ENCODE measurements at places on chromosomes 3 and 15.

DNA sequence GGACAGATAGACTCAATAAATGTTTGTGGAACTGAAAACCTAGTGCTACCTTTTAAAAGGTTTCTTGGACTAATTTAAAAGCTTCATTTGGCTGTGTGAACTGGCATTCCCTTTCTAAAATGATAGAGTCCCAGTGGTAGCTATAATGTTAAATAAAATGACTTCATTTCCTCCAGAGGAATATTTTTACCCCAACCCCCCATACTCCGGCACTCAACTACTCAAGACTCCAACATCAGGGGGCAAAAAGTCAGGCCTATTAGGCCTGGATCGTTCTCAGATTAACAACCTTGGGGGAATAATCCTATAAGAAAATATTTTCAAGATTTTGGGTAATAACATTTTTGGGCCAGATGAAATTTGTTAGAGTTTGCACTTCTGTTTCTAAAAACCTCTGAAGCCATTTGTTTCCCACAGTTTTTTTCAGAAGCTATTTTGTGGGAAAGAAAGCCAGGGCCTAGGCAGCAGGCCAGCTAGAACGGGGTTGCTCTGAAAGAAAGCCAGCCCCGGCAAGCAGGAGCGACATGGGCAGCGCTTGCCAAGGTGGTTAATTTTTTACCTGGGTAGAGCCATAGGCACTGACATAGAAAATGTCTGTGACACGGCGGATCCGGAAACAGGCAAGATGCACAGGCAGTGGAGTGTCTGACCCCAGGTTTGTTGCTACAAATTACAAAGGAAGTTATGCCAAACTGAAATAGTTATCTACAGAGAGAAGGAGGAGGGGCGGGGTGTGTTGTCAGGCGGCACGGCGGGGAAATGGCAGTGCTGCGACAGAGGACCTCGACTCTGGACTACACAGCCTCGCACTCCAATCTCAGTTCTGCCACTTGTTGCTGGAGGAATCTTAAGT, 84.6 kb downstream of the MAGI1 start:
- no peak for DNase-seq

DNA sequence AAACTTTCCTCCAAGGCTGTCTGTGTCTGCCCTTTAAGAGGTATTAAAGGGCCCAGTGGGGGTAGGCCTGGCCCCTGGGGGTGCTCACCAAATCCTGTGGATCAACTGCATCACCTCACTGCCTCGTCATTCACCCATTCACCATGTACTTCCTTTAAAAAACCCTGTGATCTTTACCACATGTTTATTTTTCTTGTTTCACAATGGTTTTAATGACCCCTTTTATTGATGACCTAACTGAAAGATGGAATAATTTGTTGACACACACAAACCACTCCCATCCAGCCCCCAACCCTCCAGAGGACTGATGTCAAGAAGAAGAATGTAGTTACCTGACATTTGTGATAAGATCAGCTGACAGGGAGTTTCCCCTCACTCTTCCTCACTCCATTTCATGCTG, 40.8 kb downstream of the KCNAB1 start:
- no peak for DNase-seq

GRCh38 chr3:61908382-61908781, 347.0 kb downstream of the PTPRG start:
- DNase-seq: no peak

DNA sequence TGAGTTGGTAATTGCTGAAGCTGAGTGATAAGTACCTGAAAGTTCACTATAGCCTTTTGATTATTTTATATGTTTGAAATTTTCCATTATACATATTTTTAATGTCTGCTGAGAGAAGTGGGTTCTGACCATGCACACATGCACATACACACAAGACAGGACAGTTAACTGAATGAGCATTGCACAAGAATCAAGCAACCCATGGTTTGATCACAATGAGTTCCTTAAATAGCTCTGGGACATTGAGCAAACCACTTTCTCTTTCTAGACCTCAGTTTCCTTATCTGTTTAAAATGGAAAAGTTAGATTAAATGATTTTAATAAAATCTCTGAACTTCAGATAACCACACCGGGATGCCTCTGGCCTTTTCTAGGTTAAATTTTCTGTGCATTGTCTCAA, 26.7 kb downstream of the SNTN start:
- no peak for DNase-seq

DNA sequence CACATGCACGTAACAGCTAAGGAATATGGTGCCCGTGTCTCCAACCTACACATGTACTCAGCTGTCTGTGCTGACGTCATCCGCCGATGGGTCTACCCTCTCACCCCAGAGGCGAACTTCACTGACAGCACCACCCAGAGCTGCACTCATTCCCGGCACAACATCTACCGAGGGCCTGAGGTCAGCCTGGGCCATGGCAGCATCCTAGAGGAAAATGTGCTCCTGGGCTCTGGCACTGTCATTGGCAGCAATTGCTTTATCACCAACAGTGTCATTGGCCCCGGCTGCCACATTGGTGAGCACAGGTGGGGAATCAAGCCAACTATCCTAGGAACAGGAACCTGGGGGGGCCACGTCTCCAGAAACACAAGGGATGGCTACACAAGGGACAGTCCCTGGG, 5.3 kb downstream of the EIF2B5 start:
- no peak for DNase-seq

- no peak for DNase-seq
Observed at GRCh38 chr3:50862221-50862620, 187.5 kb downstream of the DOCK3 start.

- DNase-seq: no peak
Observed at GRCh38 chr15:70376031-70376928, 278.6 kb upstream of the TLE3 start.

DNA sequence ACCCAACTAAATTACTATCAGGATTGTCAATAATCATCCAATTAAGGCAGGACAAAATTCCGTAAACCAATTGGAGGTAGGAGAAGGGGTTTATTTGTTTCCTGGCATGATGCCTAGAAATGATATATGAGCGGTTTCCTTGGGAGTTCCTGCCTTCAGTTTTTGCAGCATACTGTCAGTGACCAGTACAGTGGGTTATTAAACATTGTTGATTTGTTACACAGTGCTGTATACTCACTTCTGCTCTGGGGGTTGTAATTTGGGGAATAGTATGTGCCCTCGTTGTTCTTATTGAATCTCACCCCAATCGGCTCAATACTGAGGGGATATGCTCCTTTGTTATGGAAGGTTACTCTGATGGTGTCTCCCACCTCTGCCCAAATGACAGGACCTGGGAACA, 22.2 kb downstream of the CP start:
- no peak for DNase-seq

- DNase-seq: no peak
Observed at GRCh38 chr3:188455748-188456147, 301.8 kb downstream of the LPP start.

DNA sequence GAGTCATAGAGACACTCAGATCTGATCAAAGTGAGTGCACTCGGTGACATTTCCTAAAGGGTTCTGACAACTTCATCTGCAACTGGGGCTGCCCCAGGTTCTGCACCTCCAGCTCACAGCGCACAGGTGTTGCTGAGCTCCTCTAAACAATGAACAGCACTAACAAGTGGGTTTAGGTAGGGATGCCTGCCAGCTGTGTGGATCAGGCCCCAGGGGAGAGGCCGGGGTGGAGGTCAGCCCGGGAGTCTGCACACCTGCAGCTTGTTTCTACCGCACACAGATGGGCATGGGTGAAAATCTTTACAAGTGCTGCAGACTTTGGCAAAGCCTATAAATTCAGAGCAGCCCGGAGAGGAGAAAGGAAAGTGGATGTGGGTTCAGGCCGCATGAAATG, 355 bp downstream of the FBXW12 start:
- no peak for DNase-seq

- no peak for DNase-seq
Observed at GRCh38 chr15:87573039-87573438, 683.5 kb downstream of the NTRK3 start.

DNA sequence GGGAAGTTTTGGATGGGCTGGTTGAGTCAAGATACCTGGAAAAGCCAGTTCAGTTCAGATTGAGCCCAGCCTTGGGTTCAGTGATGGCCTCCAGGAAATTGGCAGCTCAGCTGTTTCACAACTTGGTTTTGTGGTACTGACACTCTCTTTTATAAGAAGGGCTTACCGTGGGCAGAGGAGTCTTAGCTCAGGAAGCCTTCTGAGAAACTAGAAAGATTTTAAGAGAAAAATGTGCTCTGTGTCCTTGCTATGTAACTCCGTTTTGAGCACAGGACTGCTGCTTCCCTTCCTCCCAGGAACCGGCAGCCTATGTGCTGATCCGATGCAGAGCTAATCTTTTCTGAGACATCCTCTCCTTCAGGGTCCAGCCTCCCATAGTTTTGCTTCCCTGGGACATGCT, 46.6 kb upstream of the RASGRP1 start:
- peak; percentile 57 for DNase-seq

- DNase-seq: no peak
Observed at GRCh38 chr3:48194446-48195071, 6.3 kb upstream of the CDC25A start.

GRCh38 chr3:194540274-194540905, 53.6 kb upstream of the ATP13A3 start:
- no peak for DNase-seq

GRCh38 chr3:147655236-147655635, 246.1 kb downstream of the ZIC1 start:
- DNase-seq: no peak

DNA sequence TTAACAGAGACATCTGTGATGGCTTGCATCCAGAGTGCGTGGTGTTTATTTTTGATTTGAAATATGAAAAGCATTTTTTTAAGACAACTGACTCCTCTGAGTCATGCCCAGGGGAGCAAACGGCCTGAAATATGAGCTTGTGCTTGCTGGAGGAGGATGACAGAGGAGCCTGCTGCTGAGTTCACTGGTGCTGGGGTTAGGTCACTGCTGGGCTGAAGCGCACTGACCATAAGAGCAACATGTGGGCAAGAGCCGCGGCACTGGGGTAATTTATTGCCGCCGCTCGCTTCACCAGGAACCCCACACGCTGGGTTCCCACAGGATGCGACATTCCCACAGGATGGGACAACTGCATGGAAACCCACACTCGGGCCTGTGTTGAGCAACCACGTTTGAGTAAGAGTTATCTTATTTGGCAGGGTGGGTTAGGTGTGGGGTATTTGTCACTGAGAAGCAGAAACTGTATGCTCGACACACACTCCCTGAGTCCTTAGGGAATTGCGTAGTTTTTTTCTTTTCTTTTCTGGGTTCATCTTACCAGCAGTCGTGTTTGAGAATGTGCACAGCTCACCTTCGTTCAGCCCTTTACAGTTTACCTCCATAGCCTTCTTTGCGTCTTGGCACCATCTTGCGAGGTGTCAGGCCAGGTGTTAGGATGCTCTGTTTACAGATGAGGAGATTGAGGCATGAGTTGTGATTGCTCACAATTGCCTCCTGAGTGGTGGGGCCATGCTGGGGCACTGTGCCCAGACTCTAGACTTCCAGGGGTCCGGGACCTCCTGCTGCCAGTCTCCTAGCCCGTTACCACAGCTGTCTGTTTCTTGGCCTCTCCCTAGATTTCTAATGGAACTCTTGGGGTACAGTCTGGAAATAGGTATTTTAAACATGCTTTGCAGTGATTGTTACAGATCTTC, 60.4 kb downstream of the SMAD3 start:
- DNase-seq: no peak

DNA sequence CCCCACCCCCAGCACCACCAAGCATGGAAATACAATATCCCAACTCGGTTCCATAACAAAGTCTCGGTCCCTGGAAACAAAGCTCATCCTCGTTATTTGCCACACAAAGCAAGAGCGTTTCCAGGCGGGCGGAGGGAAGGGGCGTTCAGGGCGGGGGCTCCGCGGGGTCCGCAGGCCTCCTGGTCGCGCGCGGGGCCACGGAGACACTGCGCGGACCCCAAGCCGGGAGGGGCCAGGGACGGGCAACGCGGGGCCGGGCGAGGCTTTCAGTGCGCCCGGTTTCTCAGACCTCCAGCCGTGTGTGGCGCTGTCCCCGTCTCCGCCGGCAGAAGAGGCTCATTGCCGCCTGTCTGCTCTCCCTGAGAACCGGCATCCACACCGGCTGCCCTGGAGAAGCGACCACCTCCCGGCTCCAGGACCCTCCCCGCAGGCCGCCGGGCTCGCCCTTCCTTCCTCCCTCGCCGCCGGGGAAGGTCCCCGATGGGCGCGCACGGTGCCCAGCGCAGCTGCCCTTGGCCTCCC, 329.0 kb downstream of the OCA2 start:
- DNase-seq: no peak

DNA sequence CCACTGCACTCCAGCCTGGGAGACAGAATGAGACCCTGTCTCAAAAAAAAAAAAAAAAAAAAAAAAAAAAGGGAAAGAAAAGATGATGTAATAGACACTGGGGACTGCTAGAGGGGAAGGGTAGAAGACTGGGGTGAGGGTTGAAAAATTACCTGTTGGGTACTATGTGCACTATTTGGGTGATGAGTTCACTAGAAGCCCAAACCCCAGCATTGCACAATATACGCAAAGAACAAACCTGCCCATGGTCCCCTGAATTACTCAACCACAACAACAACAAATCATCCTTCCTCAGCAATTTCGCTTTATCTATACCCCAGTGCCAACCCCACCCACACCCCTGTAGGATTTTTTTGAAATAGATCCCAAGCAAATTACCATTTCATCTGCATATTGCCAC, 13.5 kb downstream of the NIPA1 start:
- no peak for DNase-seq

Measured in NK-92 treated with Interleukin-12 subunit alpha and Interleukin-12 subunit beta, amount 100 ng/mL, for 24 hours (cell line).